ENCODE measurements at places on chromosomes 16 and 17.

- DNase-seq: no peak
These were observed 10.2 kb upstream of the SIAH1 start for GRCh38 chr16:48395375-48395774.

GRCh38 chr17:74297941-74298340 lies 23.9 kb downstream of the DNAI2 start:
- no peak for DNase-seq

GRCh38 chr16:50534958-50535357 lies 13.2 kb upstream of the NKD1 start:
- no peak for DNase-seq

DNA sequence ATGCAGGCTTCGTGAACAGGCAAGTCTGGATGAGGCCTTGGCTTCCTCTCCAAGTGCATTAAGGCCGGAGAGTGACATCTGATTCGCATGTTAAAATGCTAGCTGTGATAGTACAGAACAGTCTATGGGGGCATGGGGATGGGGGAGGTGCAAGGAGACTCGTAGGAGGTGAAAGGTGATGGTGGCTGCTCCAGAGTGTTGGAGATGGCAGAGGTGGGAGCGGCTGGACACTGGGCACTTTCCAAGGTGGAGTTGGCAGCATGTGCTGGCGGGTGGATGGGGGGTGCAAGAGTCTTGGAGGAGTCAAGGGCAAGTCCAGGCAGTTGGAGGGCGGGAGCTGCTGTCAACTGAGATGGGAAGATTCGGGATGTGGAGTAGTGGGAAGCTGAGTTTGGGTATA lies 350.9 kb upstream of the TNRC6C start:
- no peak for DNase-seq

GRCh38 chr16:19704321-19705145 lies 13.5 kb downstream of the KNOP1 start:
- DNase-seq: no peak

- no peak for DNase-seq
These were observed 177.1 kb upstream of the MAF start for GRCh38 chr16:79777679-79778078.
